Neural progenitor cell (in vitro differentiated cells): ENCODE measurements at places on chromosomes 4 and X. TPM values are rescaled to one million over a fixed set of nuclear protein-coding genes. Genes with fewer than 3 reads are reported as not detected.

- no peak for DNase-seq
These were observed 94.2 kb upstream of the MYOZ2 start for GRCh38 chr4:119041396-119041795.

- no peak for DNase-seq
These were observed 134.4 kb downstream of the AKAP4 start for GRCh38 chrX:50066318-50066937.

DNA sequence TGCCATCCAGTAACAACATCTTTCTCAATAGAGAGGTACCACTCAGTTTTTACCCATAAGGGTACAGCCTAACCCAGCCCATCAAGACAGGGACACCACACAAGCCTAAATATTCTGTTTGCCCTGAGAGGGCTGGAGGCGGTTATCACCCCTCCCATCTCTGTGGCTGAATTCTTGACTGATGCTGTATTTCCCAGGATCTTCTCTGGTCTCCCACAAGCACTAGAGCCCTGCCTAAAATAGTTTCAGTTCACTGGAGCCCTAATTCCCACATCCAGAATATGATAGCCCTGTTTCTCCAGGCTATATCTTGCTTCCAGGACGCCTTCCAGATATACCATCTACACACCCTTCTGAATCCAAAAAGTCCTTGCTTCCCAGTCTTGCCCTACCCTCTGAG is 91.6 kb upstream of the NMU start:
- DNase-seq: no peak

Gene GPC3
- 968 and 1,039 TPM in 2 replicates for total RNA-seq

DNA sequence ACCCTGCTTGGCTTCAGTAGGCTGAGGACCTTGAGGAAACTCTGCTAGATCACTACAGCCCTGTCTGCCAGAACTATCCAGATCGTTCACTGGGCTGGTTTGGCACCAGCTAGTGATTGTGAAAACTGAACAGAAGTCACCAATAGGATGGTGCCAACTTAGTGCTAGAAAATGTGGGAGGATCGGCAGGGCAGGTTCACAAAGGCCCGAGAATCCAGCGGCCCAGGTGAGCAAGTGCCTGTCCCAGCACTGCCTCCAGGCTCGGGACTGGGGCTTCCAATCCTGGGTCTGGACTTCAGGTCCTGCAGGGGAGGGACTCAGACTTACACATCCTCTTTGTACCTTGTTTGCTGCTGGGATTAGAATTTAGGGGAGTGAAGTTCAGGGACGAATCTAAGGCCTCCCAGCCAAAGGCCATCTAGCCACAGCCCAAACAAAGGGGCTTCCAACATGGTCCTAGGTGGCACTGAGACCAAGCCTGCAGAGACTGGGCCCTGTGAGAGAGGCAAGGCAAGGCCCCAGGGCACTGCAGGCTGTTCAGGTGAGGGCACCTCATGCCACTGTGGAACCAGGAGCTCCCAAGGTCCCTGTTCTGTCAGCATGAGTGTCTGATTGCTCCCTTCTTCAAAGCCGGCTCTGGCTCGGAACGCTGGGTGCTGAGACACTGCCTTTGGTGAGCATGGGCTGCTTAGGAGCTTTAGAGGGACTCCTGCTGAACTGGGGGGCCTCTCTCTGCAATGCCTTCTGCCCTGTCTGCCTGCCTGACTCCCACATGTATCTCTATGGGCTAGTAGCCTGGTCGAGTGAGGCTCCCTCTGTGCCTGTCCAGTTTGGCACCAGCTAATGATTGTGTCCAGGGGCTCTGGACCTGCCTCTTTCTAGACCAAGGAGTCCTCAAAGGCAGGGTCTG is 20.7 kb upstream of the ZNF185 start:
- no peak for DNase-seq

DNA sequence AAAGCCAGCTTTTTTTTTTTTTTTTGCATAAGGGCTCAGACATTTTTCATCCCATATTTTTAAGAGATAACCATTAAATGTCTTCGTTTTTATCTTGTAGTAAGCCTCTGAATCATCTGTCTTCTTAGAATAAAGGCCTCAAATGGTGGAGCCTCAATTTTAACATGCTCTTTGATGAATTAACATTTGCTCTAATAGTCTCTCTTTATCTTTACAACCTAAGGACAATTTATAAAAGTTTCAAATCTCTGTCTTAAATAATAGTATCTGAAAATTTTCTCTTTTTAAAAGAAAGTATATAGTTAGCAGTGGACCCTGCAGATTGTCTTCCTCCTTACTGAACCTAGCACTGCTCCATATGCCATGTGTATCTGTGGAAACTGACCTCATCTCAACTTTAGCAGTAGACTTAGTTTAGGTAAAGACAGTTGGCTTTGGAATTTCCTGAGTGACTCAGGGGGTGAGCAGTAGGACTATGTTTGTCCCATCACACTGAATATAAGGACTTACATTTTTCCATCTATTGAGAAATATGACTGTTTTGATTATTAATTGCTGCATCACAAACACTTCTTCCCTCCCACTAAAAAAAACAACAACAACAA is 1658.0 kb downstream of the STIM2 start:
- DNase-seq: no peak

DNA sequence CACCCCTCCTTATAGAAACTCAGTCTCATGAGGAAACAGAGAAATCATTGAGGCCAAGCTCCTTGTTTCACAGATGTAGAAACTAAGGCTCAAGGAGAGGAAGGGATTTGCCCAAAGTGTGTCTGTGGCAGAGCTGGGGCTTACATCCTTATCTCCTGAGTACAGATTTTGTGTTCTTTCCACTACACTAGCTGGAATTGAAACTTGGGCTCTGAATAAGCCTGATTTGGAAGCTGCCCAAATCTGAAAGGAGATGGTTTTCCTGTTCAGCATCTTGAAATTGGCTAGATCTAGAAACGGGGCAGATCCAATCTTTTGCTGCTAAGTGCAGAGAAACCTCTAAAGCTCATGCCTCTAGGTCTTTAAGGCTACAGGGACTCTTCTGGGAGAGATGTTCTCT is 24.3 kb downstream of the AWAT2 start:
- no peak for DNase-seq

Gene THOC2
- 115 and 201 TPM in 2 replicates for total RNA-seq

Gene EGF
- 6.2 and 6.6 TPM in 2 replicates for total RNA-seq

GRCh38 chr4:84894621-84895020 is 71.9 kb downstream of the WDFY3 start:
- DNase-seq: no peak

- DNase-seq: peak; percentile 77
These were observed 15.6 kb upstream of the BBS12 start for GRCh38 chr4:122716825-122717448.

DNA sequence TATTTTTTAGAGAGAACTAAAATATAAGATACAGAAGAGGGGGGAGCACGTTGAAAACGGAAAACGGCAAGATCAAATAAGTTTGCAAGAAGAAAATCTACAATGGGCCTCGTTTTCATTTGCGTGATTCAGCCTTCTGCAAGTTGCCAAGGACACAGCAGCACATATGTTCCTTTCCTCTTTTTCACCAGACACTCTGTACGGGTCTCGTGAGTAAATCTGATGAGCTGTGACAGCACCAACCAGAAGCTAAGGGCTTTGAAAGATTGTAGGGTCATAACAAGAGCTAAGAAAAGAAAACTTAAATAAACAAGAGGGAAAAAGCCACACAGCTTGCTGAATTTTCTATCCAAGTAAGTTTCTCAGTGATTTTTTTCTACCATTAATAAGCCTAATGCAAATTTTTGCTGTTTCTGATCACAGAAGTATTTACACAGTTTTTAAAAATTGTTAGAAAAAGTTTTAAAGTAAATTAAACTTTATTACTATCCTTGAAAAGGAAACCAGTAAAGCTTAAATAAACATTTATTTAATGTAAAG is 63.4 kb downstream of the SCML2 start:
- DNase-seq: no peak

DNA sequence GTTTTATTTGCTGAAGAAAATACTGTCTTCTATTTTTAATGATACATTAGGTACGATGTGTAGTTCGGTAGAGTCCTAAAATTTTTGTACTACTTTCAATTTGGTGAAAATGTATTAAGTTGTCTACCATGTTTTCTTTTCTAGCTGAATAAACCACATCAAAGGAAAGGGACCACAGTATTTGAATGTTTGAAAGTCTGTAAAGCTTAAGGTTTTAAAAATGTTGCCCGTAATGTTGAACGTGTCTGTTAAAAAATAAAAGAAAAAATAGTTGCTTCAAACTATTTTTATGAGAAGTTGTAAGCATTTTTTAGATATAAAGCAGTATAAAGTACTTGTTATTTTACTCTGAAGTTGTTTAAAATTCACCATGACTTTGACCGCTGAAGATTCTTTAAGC is 3.2 kb downstream of the CDKN2AIP start:
- no peak for DNase-seq

DNA sequence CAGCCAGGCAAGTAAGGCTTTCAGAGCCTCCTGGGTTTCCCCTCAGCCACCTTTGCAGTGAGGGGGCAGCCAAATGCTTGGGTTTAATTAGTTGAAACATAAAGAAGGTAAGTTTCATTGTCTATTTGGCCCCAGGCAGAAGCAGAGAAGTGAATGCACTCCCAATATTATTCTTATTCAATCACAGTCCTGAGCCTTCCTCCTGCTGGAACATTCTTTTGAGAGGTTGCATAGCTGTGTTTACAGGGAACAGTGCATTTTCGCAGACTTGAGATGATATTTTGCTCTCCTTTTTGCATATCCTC is 13.9 kb downstream of the SLC2A9 start:
- DNase-seq: no peak

- DNase-seq: no peak
These were observed 10.9 kb upstream of the SYTL5 start for GRCh38 chrX:37995428-37995827.

- DNase-seq: no peak
These were observed 235.1 kb upstream of the HCCS start for GRCh38 chrX:10875995-10876394.

- no peak for DNase-seq
These were observed 49.7 kb upstream of the SLC16A2 start for GRCh38 chrX:74371425-74372222.

GRCh38 chr4:78624048-78624447 is 72.5 kb downstream of the ANXA3 start:
- no peak for DNase-seq

GRCh38 chr4:110287130-110287529 is 88.7 kb upstream of the ELOVL6 start:
- no peak for DNase-seq

DNA sequence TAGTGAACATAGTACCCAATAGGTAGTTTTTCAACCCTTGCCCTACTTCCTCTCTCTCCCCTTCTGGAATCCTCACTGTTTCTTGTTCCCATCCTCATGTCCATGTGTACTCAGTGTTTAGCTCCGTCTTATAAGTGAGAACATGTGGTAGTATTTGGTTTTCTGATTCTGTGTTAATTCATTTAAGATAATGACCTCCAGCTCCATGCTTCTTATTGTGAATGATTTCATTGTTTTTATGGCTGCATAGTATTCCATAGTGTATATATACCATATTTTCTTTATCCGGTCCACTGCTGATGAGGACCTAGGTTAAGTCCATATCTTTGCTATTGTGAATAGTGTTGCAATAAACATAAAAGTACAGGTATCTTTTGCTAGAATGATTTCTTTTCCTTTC is 31.0 kb downstream of the IRF2 start:
- no peak for DNase-seq

Gene SRPX2
- 0.11 TPM in 1 of 2 replicates, not detected in the other for total RNA-seq

DNA sequence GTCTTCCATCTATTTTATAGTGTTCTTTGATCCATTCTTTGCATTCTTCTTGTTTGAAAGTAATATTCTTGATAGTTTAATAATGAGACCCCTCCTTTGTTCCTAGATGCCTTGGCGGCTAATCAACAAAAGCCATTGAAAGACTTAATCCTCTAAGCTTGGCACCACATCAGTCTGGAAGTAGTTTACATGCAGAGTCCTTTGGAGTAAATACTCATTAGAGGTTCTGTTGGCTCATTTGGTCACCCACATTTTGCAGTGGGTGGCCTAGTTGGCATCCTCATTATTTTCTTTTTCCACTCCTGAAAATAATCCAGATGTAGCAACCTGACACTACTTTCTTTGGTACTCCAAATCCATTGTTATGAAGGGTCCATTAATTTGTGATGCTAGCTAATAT is 64.5 kb downstream of the DKK2 start:
- DNase-seq: peak; percentile 47

Gene QDPR
- 22.4 and 44.1 TPM in 2 replicates for total RNA-seq
